ENCODE measurements at places on chromosomes 6 and 20.
A peak's percentile ranks its signal among the peaks of the same experiment; 100 is the strongest.

DNA sequence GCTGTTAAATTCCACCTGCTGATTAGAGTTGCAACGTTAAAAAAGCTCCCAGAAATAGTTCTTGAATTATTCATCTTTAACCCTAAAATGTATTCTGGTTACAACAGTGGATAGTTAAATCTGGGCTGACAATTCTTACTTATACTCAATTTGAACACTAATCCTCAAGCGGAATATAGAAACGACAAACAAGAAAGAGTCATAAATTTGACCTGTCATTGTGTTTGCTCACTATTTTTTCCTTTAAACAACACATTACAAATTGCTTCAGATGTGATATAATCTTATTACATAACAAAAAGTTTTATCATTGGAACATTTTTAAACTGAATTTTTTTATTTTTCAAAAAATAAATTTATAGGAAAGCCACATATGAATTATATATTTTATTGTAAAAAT, 104.5 kb upstream of the RNF217 start:
- no peak for DNase-seq

DNA sequence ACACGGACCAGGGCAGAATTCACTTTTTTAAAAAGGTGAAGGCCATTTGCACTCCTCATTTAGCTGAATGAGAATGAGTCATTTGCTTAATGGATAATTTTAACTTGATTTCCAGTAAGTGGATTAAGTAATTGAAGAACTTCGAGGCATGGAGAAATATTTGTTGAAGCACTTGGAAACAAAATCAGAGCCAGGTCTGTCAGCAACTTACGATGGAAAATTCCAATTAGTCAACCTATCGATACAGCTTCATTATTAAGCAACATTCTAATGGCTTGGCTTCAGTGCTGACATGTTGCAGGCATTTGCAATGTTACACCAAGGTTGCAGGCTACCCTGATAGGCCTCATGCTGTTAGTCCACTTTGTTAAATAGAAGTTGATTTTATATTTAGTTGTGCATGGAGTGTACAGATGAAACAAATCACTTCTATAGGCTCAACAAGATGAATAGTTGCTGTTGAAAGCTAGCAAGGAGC, 423.5 kb upstream of the SLC35B3 start:
- no peak for DNase-seq

DNA sequence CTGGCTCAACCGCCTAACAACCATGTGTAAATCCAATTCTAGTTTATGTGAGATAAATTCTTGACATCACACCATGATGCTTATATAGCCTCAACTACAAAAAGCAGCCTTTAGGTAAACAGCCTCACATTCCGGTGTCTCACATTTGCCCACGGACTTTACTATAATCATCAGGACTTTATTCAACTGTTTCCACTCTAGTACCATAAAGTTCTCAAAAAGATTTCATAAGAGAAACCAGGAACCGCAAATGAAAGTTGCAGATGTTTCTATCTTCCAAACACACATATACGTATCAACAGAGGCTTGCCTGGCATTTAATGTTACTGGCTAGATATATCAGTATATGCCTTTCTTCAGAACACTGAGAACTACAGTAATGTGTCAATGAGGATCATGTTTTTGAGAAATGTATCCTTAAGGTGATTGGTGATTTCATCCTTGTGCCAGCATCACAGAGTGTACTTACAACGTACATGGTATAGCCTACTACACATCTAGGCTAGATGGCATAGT, 80.0 kb downstream of the EPB41L2 start:
- DNase-seq = no peak

- no peak for DNase-seq
Observed at GRCh38 chr6:108473197-108473596, 87.5 kb upstream of the FOXO3 start.

- DNase-seq = no peak
Observed at GRCh38 chr6:27260369-27260768, 12.9 kb downstream of the PRSS16 start.

GRCh38 chr6:43077333-43077809, 1.3 kb downstream of the PTK7 start:
- DNase-seq = no peak

DNA sequence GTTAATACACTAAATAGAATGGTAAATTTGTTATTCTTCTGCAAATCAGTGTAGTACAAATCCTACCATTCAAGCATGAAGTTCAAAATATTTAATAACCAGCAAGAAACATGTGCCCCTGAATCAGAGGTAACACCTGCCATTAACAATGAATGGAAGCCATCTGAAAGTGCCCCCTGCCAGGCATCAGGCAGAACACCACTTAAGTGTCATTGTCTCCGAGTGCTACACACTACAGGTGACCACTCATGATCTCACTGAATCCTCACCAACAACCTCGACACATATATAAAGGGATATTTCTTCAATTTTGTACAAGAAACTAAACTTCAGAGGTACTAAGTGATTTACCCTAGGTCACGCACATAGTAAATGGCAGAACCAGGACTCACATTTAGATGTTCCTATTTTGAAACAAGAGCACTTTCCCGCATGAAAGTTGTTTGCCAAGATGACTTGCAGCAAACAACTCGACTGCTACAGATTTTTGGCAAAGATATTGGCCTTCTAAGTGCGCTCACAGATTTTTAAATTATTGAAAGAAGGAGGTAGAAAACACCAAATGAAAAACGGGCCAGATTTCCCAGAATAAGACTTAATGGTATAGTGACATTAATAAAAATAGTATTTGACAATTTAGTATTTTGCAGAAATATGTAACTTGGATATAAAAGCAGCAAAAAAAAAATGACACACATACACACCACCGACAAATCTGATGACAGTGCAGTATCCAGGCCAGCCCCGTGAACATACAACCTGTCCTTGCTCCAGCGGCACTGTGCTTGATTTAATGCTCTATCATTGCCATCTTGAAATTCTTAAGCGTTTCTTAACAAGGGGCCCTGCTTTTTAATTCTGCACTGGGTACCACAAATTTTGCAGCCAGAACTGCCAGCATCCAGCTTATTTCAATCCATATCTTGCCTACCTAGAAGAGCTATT, 274.5 kb downstream of the ALDH8A1 start:
- peak; percentile 21 for DNase-seq

- no peak for DNase-seq
Observed at GRCh38 chr20:62623488-62624324, 18.6 kb upstream of the SLCO4A1 start.

- no peak for DNase-seq
Observed at GRCh38 chr6:159375014-159375413, 205.8 kb downstream of the FNDC1 start.

DNA sequence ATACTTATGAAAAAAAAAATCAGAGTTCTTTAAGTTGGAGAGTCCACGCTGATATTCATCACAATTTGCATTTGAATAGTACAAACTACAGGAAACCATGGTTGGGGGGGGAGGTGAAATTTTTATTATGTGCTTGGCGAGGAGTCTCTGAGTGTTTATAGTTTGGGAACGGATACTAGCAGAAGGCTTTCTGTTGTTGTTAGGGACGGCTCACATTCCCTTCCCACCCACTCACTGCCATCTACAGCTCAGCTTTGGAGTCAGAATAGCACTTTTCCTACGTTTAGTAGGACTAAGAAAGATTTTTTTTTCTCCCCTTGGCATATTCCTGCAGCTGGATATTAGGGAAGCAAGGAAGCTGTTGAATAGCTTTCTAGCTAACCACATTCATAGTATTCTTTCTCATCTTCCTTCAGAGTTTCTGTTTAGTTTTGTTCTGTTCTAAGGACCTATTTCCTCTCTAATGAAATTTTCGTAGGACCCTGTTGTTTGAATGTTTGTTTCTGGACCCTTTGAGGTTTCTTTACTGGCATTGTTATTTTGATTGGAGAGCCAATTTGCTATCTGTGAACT, 235.1 kb upstream of the ZNF217 start:
- no peak for DNase-seq

GRCh38 chr20:61801065-61801360, 264.7 kb downstream of the TAF4 start:
- no peak for DNase-seq

- no peak for DNase-seq
Observed at GRCh38 chr6:129485746-129486145, 224.2 kb downstream of the ARHGAP18 start.

DNA sequence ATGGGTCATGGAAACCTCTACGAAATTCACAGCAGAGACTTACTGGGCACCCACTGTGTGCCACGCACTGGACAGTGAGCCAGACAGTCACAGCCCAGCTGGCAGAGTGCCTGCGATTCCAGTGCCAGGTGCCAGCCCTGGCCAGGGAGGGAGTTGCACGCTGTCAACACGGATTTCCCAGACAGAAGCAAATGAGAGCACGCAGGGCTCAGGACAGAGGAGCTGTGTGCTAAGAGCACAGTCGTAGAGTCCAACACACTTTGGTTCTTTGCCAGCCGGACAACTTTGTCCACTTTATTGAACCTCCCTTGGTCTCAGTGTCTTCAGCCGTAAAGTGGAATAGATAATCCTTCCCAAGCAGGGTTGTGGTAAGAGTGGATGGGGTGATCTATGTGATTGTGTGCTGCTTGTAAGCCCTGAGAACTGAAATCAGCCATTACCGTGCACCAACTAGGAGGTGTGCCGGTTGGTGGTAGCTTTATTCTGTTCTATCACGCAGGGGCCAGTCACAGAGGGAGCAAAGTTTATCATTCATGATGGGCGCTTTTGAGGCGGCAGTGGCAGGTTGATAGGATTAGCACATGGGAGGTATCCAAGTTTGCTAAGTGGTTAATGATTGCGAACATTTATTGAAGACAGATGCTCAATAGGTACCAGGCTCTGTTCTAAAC, 40.6 kb downstream of the SIRPA start:
- DNase-seq = no peak

GRCh38 chr6:37688078-37688850, 9.4 kb downstream of the MDGA1 start:
- DNase-seq = peak; percentile 64

DNA sequence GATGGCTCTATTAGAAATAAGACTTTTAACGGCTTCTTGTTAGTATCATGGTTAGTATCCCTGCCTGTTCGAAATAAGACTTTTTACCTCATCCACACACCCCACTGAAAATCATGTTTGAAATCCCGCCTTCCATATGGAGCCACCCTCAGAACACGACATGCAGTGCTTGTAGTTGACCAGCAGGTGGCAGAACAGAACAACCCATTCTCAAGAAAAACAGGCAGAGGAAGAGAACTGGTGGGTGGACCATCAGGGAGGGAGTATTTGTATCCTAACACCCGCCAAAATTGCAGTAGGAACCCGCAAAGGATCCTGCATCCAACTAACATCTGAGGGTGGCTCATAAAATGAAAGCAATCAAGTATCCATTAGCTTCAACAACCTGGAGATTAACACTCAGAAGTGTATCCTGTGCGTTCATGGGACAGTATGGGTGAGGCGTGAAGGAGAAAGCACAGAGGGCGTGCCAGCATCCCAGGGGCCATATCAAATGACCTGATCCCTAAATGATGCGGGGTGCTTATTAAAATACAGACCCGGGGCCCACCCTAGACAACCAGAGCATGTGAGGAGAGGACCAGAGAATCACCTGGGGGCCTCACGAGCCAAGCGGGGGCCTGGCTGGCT, 89.6 kb upstream of the NHSL1 start:
- no peak for DNase-seq

DNA sequence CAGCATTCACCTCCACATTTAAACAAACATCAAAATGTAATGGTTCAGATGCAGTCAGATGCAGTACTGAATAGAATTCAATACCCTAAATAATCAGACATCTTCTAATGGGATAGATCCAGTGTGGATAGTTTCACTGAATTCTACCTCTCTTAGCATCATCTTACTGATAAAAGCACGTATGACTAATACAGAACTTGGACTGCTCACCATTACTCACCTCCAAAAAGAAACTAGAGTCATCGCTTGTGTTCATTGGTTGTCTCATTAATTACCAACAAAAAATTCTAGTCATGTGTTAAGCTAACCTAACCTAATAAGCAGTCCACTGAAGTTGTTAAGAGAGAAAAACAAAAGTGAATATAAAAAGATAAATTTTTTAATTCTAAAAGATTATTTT, 165.9 kb upstream of the IRAK1BP1 start:
- DNase-seq = no peak

DNA sequence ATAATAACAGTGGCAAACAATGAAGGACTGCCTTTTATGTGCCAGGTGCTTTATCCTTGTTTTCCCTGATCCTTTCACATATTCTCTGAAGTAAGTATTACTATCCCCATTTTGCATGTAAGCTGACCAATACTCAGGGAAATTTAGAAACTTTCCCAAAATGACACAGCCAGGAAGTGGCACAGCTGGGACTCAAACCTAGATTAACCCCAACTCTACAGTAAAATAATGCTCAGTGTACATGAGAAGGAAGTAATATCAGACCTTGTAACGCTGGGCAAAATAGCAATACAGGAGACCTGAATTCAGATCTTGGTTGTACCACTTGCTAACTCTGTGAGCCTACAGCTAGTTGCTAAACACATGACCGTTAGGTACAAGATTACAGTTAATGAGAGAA, 26.8 kb upstream of the NRSN1 start:
- no peak for DNase-seq
